ENCODE measurements at places on chromosomes 3 and 15.

GRCh38 chr15:85133709-85134108 is 152.1 kb downstream of the PDE8A start:
- DNase-seq = no peak

DNA sequence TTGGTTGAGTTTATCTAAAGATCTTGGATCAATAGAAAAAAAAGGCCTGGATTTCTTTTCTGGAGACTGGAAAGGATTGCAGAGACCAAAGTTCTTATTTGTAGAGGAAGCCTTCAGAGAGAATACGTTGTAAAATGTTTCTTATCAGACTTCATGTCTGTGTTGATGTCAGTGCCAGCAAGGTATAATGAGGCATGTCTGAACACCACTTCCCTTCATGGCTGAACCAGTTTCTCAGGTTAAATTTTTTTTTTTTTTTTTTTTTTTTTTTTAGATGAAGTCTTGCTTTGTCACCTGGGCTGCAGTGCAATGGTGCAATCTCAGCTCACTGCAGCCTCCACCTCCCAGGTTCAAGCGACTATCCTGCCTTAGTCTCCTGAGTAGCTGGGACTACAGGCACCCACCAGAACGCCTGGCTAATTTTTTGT is 17.8 kb upstream of the ZNF774 start:
- DNase-seq = no peak

DNA sequence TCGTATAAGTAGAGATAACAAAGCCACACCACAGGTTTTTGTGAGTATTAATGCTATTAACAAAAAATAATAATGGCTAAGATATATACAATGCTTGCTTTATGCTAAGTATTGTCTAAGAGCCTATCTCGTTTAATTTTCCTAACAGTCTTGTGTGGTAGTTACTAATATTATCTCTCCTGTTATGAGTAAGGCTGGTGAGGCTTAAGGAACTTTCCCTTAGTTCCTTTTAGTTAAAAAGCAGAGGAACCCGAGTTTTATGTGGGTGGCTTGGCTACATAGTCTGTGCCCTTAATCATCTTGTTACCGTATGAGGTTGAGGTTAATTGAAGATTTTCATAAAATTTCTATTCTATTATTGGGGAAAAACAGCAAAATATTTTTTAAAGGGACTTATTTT is 218.4 kb downstream of the SOX2 start:
- no peak for DNase-seq

DNA sequence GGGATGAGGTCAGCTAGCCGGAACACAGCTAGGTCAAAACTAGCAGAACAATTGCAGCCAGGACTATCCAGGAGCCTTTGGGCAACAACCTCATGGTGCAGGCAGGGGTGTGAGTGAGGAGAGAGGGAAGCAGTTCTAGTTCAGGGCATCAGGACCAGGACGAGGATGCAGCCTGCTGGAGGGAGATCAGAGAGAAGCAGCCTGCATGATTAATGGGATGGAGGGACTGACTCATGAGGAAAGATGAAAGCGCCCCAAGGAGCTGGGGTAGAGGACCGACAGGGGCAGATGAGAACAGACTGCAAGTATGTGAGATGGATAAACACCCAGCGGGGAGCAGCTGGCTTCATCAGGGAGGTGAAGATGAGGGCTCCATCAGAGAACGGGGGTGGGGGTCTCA is 37.9 kb upstream of the LRTM1 start:
- no peak for DNase-seq

GRCh38 chr3:12991861-12992281 is 81.4 kb downstream of the IQSEC1 start:
- DNase-seq = no peak

DNA sequence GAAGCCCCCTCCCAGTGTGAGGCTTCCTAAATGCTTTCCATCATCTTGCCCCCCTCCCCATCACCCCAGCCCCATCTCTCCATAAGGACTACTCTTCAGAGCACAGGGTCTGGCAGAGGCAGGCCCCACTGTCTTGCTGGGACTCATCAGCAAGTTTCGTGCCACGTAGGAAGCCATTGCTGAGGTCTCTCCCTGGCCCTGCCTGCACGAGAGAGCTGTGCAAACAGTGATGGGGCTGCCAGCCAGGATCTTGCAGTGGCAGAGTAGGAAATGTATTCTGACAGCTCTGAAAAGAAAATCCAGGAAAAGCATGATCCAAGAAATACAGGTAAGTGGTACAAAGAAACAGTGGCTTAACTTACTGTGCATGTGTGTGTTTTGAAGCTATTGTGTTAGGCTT is 22.6 kb downstream of the ISL2 start:
- no peak for DNase-seq

DNA sequence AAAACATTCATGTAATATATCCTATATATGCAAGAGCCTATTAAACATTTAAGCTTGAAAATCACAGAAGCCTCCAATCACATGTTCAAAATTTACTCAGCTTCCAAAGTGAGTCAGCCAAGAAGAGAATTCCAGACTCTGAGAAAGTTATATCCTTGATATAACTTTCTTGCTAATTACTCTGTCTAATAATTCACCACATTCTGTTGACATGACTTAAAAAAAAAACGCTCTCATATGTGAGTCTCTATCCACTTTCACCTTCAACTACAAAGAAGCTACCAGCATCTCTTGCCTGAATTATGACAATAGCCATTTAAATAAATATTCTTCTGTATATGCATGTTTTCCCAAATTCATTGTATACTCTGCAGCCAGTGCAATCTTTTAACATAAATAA is 1116.3 kb upstream of the CADM2 start:
- DNase-seq = no peak

- no peak for DNase-seq
Measured at GRCh38 chr3:72177075-72178050, 392.4 kb upstream of the PROK2 start.

DNA sequence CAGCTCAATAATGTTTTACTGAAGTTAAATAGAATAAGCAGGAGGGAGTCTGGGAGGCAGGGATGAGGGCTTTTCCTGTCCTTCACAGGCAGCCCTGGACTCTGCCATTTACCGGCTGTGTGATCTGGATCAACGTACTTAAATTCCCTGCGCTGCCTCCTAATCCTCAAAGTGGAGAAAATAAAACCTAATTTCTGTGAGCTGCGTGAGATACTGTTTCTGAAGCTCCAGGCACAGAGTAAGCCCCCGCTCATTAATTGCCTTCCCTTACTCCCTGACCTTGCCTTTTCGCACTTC is 278 bp upstream of the PDIA5 start:
- no peak for DNase-seq

DNA sequence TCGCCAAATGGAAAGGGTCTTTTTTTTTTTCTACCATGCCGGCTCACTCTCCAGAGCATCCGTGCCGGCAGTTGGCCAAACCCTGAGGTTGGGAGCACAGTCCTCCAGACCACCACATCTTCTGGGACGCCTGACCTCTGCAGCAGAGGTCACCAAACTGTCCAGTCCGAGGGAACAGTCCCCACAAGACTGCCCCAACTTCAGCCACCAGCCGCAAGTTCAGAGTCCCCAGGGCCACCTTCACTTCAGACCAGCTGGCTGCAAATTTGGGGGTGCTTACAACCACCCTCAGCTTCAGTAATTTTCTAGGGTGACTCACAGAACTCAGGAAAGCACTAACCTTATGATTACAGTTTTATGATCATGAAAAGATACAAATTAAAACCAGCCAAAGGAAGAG is 28.9 kb downstream of the PLA2G4D start:
- no peak for DNase-seq

- DNase-seq = no peak
Measured at GRCh38 chr3:25587094-25587493, 77.6 kb downstream of the TOP2B start.

- no peak for DNase-seq
Measured at GRCh38 chr15:66472176-66472999, 25.2 kb downstream of the SNAPC5 start.

- no peak for DNase-seq
Measured at GRCh38 chr3:115685097-115685496, 61.8 kb downstream of the GAP43 start.

DNA sequence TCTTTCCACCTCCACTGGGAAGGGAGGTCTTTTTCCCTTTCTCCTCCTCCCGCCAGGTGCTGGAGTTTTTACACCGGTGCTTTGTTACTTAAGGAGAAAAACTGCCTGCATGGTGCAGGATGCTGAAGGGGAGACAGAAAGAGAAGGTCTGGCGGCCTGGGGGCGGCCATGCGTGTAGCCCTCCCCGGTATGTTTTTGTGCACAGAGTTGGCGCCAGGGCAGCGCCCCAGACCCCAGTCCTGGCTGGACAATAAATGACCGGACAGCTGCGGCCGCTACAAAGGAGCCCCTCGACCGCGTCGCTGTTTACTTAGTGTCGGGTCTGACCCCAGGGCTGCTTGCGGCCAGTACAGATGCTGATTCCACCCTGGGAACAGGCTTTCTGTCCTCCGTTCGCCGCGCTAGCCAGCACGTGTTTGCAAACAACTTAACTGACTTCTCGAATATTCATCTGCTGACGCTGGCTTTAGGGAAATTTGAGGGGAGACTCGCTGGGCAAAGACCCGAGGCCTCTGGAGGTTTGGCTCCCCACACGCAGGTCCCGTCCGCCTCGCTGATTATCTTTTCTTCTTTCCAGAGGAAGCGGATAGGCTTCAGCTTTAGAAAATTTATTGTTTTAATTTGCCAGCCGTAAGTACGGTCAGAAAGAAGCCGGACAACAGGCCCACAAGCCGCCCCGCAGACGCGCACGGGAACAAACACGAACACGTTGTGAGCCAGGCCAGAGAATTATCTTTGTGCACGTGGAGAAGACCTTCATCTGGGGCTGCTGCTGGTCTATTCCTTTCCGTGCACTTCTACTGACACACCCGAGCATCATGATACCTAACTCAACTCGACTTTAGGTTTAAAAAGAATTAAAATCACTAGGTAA is 46.9 kb downstream of the ZIC4 start:
- no peak for DNase-seq

- DNase-seq = no peak
Measured at GRCh38 chr3:13853978-13854296, 25.9 kb downstream of the WNT7A start.

- no peak for DNase-seq
Measured at GRCh38 chr3:141530415-141530768, 43.6 kb downstream of the RASA2 start.

- DNase-seq = no peak
Measured at GRCh38 chr3:123285066-123285465, 83.3 kb downstream of the SEC22A start.

DNA sequence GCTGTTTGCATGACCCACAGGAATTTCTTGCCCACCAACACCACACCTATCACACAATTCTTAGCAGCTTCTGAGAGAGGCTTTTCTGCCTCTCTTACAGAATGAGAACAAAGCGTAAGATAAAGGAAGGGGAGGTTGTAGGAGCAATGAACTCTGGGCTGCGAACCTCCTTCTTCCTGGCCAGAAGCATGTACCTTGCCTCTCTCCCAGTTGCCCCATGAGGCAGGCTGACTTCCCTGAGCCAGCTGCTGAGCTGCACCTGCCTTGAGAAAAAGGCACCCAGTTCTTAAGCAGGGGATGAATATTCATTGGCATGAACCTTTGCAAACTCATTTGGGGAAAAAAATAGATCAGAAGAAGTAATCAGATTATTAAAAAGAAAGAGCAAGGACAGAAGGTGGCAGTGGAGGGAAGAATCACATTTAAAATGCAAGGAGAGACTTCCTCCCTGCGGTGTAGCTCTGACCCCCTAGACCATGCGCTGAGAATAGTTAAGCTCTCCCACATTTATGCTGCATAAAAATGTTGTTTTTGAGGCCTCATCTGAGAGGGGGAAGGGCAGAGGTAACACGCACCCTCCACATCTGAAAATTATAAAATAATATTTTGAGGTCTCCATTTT is 304.8 kb downstream of the EPHB1 start:
- DNase-seq = no peak

DNA sequence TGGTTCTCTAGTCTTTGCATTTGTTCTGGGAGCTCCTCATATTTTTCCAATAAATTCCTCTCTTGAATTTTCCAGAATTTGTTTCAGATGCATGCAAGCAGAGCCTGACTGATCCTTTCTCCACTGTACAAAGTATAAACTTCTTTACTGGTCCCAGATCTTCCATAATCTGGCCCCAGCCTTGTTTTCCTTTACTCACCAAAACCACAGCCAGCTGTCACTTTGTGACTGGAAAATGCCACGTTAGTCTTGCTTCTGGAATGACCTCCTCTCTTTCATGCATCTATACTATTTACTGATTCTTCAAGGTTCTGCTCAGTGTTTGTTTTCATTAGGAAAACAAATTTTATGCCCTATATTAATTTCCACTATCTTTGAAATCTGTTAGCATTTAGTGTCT is 60.4 kb upstream of the SPPL2A start:
- no peak for DNase-seq

GRCh38 chr3:4850211-4850927 is 128.9 kb upstream of the BHLHE40 start:
- DNase-seq = no peak

- DNase-seq = no peak
Measured at GRCh38 chr3:128597900-128598299, 52.7 kb downstream of the RPN1 start.

- no peak for DNase-seq
Measured at GRCh38 chr3:51681453-51681852, 10.4 kb downstream of the TEX264 start.

GRCh38 chr3:173708191-173708590 is 310.6 kb downstream of the NLGN1 start:
- DNase-seq = no peak

Data from NCI-H1694 (cell line).